ENCODE measurements at places on chromosomes 7 and 10.

DNA sequence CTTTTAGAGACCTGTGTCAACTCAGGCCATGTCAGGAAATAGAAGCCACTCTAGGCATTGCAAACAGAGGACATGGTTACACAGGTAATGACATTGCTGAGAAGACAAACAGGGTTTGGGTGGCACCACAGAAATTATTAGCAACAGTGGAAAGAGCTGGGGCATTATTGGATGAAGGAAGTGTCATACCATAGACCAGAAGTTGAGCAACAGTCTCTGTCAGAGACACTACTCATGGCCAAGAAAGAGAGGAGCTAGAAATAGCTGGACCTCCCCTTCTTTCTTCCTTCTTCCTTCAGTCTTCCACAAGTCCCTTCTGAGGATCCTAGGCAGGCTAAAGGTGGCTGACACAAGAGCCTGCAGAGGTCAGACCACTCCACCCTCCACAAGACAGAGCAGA lies 4.2 kb upstream of the LIPA start:
- DNase-seq = no peak

DNA sequence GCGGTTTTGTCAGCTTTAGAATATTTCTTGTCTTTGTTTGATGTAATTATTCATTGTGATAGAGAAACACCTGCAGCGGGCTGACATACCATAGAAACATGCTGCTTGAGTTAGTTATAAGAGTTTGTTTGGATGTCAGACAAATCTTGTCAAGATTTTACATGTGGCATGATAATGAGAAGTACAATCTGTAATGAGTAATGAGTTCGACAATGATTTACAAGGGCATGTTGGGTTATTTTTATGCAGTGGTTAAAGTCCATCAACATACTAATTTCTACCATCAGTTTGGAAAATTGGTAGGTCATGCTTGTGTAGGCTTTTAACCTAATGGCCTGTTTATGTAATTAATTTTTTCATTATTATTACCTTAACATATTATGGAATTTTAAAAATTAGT lies 31.3 kb downstream of the FZD1 start:
- DNase-seq = no peak

DNA sequence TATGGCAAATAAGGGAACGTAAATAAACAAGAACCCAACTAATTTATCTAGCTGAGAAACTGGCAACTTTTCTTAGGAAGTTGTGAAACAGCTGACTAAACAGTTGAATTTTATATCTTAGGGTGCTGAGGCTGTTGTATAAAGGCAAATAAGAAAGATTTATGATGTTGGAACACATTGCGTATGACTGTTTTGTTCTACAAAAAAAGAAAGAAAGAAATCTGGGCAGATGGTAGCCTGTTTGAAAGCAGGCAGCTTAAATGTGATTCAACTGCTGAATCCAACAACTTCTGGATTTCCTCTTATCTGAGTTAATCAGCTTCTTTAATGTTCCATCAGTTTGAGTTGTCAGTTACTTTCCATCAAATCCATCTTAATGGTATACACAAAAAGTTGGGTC lies 214.5 kb downstream of the SNX13 start:
- DNase-seq = no peak

DNA sequence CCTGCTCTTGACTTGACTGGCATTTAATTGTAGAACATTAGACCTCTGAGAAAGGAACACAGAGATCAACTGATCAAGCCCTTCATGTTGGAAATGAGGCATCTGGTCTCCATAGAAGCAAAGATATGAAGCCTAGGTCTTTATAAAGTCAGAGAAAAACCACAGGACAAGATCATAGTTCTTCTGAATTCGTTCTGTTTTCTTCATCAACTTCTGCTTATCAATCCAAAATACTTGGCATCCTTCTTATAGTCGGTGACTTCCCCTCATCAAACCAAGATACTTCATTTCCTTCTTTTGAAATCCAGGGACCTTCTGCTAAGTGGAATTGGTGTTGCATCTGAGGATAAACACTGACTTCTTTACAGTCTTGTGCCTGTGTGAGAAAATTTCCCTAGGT lies 77.1 kb upstream of the PRKCQ start:
- no peak for DNase-seq

DNA sequence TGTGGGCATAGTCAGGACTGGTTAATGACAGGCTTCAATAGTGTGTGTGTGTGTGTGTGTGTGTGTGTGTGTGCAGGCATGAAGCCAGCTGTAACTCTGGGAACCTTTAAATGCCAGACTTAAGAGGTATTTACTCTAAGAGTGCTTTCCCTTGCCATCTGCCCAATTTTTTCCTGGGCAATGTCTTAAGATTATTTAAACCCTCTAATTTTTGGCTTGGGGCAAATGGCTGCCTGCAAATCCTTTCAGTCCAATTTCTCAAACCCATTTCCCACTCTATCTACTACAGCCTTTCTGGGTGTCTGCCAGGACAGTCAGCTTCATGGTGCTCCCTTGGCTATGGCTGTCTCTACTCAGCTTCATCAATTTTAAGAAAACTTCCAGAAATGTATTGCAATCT lies 62.6 kb upstream of the C1GALT1 start:
- DNase-seq = peak; percentile 65

GRCh38 chr10:33032654-33033151 lies 74.7 kb upstream of the ITGB1 start:
- DNase-seq = no peak

DNA sequence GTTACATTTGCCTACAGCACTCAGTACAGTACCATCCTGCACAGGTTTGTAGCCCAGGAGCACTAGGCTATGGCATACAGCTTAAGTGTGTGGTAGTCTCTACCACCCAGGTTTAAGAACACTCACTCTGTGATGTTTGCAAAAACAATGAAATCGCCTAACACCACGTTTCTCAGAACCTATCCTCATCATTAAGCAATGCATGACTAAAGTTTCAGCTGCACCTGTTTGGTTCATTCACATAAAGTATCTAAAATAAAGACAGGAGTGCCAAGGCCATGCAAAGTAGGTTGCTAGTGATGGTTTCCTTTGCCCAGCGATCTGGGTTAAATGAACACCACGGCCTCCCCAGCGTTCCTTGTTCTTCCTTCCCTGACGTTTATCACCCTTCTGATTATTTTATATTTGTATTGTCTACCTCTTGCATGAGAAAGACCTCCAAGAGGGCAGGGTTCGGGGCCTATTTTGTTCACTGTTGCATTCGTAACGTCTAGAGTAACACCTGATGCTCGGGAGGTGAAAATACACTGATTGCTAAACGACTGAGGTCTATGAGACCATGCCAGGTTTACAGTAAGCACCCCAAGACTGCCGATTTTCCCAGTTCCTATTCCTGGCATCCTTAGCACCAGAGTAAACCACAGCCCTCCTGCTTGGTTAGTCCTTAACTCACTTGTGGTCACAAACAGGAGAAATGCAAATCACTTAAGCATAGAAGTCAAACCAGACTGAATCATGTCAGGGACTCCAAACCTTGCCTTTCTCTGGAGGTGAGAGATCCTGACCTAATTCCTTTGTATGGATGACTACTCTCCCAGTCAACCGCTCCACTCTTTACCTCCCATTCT lies 204.1 kb upstream of the NFE2L3 start:
- no peak for DNase-seq

GRCh38 chr7:105838627-105839231 lies 37.7 kb downstream of the ATXN7L1 start:
- peak; percentile 41 for DNase-seq

- no peak for DNase-seq
Observed at GRCh38 chr7:82675396-82675795, 231.8 kb upstream of the CACNA2D1 start.

GRCh38 chr7:36391436-36392198 lies 2.0 kb downstream of the ANLN start:
- DNase-seq = no peak

DNA sequence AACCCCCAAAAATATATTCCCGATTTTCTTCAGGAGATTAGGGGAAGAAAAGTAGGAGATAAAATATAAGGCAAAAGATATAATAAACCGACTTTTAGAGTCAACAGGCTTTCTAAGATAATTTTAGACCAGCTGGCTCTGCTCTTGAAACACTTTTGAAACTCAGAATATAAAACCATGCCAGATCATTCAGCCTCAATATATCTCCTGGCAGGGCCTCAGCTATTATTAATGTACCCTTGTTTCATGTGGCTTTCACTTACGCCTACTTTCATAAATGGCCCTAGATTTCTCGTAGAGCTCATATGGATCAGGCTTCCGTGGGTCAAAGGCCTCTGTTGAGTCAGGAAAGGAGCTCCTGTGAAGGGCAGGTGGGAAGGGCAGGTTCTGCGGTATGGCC lies 396.0 kb downstream of the PHTF2 start:
- no peak for DNase-seq

GRCh38 chr10:101146392-101147251 lies 15.5 kb downstream of the TLX1 start:
- DNase-seq = no peak

DNA sequence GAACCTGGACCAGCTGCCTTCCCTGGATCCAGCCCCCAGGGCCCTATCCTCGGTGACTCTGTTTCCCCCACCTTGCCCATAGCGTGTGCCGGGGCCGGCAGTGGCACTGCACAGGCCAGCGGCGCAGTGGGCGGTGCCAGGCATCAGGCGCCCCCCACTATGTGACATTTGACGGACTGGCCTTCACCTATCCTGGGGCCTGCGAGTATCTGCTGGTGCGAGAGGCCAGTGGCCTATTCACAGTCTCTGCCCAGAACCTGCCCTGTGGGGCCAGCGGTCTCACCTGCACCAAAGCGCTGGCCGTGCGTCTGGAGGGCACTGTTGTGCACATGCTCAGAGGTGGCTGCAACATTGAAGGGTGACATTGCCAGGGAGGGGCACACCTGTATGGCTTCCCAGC lies 12.0 kb upstream of the ZNF467 start:
- DNase-seq = no peak

GRCh38 chr7:7653593-7654187 lies 13.1 kb downstream of the UMAD1 start:
- no peak for DNase-seq

DNA sequence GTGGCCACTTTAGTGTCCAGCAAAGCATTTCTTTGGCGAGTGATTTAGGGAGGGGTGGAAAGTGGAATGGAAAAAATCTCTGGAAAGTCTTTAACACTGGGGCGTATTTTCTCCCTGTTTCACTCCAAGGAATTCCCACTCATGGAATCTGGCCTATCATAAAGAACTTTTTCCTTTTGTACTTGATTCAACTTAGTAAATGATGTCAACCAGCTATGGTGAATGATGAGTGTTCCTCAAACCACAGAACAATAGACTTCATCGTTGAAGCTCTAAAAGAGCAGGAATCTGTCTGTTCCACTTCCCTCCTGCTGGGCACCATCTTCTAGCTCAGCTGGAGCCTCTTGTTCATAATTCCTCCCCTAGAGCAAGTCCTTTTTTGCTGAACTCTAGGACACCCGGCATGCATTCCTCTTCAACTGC lies 66.5 kb downstream of the EPDR1 start:
- DNase-seq = no peak

DNA sequence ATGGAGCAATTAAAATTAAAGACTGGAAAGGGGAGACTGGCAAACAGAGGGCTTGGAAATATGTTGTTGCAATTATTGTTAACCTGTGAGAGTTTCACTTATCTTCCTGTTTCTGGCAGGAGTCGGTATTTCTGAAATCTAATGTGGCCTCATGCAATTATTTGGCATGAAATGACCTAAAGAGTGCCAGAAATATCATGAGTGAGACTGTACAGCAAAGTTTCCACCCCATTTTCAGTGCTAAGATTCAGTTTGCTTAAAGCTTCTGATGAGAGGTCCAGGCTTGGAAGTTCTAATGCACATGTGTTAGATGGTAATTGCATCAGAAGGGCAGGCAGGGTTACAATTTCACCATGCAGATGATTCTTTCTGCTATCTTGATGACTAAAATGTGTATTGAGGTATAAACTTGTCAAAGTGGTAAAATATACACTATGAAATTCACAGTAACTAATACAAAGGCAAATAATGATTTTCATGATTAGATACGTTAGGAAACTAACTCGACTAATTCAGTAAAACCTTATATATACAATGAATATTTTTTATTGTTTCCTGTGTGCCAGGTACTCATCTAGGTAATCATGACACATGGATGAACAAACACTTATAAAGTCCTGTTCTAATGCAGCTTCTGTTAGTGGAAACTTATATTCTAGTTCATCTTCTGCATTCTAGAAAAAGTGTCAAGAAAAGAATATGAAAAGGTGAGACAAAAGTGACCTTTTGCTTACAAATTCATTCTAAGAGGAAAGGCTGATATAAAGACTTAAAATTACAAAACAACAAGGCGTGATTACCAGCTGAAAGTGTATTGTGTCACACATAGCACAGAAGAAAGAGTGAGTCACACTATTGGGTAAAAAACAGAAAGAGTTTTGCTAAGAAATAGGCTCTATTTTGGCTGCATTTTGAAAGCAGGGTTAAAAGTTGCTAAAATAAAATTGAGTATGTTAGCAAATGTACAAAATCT lies 533.4 kb upstream of the SEMA3D start:
- no peak for DNase-seq
